ENCODE measurements at places on chromosomes 1 and 21.

DNA sequence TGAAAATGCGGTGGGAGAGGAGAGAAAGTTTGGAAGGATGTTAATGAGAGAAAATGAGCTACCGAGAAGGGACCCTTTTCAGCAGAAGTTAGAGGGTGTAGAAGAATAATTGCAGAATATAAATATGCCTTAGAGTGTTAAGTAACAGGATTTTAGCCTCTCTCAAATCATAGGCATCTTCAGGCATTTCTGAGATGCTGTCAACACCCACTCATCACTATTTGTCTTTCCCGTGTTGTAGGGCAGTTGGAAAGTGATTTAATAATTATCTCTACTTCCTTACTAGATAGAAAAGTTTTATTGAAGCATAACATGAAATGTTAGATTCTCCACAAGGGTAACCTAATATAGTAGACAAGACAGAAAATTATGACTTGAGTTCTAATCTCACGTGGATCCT is 96.4 kb upstream of the RGS4 start:
- no peak for DNase-seq

DNA sequence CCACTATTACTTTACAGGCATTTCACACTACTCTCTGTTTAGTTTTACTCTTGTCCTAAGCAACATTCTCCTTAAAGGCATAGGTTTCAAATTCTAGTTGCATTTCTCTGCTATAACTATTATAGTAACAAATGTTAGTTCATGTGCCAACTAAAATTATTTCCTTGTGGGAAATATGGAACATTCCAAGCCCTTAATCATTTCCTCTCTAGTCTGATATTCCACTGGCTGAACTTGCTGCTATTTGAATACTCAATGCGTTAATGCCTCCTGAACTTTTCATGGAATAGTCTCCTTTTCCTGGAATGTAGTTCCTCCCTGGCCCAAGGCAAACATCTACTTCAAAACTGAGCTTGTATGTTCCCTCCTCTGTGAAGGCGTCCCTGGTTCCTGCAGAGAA is 19.3 kb upstream of the TBX19 start:
- DNase-seq = no peak

- DNase-seq = no peak
Observed at GRCh38 chr1:234535763-234536515, 57.0 kb upstream of the TARBP1 start.

- DNase-seq = no peak
Observed at GRCh38 chr1:50452700-50453099, 29.5 kb upstream of the DMRTA2 start.

- no peak for DNase-seq
Observed at GRCh38 chr1:179108644-179109043, 26.8 kb downstream of the TOR3A start.

DNA sequence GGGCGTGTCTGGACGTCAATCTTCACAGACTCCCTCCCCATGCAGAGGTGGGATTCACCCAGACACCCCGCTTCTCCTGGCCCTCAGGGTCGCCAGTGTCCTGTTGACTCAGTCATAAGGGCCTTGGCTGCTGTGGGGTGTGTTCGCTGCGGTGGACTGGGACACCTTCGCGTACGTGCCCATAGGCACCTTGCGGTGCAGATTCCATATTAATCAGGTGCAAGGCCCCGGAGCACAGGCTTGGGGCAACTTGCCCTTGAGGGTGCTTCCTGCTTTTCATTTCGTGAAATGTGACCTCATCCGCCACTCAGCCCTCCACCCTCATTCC is 398 bp upstream of the SLC30A10 start:
- DNase-seq = no peak

- DNase-seq = no peak
Observed at GRCh38 chr1:21935891-21936365, 1.2 kb downstream of the HSPG2 start.

GRCh38 chr1:165896277-165896676 is 68.9 kb downstream of the UCK2 start:
- DNase-seq = no peak

GRCh38 chr1:47555306-47555705 is 117.5 kb downstream of the FOXD2 start:
- DNase-seq = no peak

- no peak for DNase-seq
Observed at GRCh38 chr1:75328691-75329090, 194.5 kb downstream of the LHX8 start.

Data from cerebellar nuclear complex (tissue), 1 donor.